ENCODE measurements at places on chromosomes 7 and 10.

DNA sequence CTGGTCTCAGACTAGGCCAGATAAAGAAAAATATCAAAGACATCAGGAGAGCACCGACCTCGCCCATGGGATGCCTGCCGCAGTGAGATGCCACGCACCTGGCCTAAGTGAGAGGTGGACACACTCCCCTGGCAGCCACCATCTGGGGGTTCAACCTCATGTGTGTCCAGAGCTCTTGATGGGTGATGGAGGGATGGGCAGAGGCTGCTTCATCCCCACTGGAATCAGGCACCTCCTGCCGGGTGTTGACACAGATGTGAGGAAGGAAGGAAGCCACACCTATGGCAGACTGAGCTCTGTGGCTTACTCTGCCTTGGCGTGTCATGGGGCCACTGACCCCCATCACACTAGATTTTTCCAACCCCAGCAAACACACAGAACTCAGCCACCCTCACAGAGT is 11.4 kb downstream of the ZNF488 start:
- DNase-seq = no peak

GRCh38 chr7:151080067-151080521 is 515 bp downstream of the FASTK start:
- no peak for DNase-seq

- no peak for DNase-seq
Observed at GRCh38 chr10:69319841-69320316, 41.6 kb downstream of the HK1 start.

DNA sequence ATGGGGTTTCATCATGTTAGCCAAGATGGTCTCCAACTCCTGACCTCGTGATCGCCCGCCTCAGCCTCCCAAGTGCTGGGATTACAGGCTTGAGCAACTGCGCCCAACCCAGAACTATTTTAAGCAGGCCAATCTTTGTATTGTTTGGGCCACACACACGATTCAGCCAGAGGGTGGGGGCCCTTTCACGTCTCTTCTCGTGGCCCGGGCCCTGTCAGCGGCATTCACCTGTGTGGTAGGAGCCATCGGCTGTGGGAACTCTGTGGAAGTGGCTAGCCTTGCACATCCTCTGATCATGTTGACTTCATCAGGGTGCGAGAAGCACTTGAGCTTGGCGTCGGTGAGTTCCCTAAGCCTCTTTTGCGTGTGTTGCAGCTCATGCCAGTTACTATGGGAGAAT is 16.9 kb downstream of the SUN1 start:
- DNase-seq = no peak

GRCh38 chr7:143210541-143210940 is 11.3 kb upstream of the TAS2R40 start:
- no peak for DNase-seq

GRCh38 chr10:126499744-126500143 is 111.5 kb upstream of the ADAM12 start:
- DNase-seq = no peak

- no peak for DNase-seq
Observed at GRCh38 chr10:85649461-85649860, 717.1 kb downstream of the GRID1 start.

GRCh38 chr7:83178066-83178465 is 15.4 kb upstream of the PCLO start:
- DNase-seq = no peak

DNA sequence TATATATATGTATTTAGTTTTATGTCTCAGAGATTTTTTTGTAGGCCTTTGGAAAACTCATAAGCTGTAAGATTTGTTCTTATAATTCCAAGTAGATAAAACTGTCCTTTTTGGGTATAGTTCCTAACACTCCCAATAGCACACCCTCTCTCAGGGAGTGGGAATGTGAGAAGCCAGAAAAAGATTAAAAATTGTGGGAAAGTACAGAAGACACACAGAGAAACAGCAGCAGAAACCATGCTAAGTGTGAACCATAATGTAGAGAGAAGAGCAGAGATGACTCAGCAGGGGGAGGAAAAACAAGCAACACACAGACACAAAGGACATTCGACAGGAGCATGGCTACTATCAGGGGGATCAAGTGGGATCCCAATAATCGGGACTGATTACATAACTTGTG is 401.6 kb downstream of the MAGI2 start:
- DNase-seq = no peak

- DNase-seq = no peak
Observed at GRCh38 chr10:9009505-9009904, 955.0 kb downstream of the GATA3 start.

DNA sequence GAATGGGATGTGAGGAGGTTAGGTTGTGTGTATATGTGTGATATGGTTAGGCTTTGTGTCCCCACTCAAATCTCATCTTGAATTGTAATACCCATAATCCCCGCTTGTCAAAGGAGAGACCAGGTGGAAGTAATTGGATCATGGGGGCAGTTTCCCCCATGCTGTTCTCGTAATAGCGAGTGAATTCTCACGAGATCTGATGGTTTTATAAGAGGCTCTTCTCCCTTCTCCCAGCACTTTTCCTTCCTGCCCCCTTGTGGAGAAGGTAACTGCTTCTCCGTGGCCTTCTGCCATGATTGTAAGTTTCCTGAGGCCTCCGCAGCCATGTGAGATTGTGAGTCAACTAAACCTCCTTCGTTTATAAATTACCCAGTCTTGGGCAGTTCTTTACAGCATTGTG is 47.3 kb downstream of the NPVF start:
- no peak for DNase-seq

GRCh38 chr10:12042409-12042796 is 206 bp downstream of the UPF2 start:
- no peak for DNase-seq

GRCh38 chr7:29331163-29331562 is 136.6 kb downstream of the CHN2 start:
- no peak for DNase-seq

GRCh38 chr10:114931072-114931679 is 6.8 kb upstream of the TRUB1 start:
- no peak for DNase-seq

- DNase-seq = no peak
Observed at GRCh38 chr7:149147072-149147751, at the start of gene ZNF398. ZNF398 (plus strand) TSS chr7:149147453; CDS start chr7:149147743, 290 bp downstream.

DNA sequence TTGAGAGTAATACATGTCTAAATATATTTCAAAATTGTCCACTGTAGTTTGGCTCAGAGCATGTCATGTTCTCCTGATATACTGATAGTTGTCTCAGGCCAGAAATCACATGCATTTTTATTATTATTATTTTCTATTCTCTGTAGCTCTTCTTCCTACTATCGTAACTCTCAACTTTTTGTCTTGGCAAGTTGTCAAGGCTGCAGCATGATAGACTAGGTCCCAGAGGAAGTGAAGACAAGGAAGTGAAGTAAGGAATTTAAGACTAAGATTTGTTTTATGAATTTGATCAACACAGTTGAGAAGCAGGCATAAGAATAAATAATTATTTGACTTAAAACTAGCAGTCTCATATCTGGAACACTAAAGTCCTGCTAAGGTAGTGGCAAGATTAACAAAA is 369.5 kb downstream of the ABCA13 start:
- DNase-seq = no peak

DNA sequence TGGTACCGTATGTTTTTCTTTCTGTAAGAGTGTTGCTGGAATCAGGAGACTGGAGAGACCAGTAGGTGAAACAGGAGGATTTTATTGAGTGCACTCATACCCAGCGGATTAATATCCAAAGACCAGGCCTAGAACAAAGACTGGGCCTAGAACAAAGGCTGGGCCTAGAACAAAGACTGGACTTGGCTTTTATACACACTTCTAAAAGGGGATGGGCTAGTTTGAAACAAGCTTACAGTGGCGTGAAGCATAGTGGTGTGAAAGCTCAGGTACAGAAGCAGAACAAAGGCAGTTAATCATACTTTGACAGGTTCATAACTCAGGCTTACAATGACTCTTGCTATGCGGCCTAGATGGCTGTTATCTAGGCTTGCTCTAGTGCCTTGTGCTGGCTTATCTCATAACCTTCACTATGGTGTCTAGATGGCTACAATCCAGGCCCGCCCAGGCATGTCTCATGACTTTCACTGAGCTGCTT is 67.7 kb downstream of the TRIM24 start:
- no peak for DNase-seq

DNA sequence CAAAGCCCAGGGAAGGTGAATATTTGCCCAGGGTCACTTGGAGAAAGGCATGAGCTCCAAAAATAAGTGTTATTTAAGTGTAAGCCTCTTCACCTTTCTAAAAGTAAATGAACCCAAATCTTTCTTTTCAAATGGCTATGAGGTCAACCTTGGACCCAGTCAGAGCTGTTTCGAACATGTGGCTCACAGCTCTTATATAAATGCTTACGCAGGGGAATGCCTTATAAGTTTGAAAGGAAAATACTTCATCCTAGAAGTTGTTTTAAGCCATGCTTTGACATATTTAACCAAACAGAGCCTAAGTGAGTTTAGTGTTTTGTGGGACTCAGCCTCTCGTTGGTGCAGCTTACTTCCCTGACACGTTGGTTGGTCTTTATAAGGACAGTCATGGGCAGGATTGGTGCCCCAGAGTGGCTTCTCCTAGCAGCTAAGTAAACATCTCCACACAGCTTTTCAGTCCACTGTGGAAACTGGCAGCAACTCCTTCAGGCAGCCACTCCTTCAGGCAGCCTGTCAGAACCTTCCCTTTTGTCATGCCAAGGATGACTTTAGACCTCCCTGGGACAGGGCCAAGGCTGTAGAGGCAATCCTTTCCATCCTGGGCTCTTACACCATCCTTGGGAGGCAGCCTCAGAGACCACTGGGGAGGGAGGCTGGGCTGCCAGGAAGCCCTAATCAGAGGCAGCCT is 43.6 kb downstream of the MINDY4 start:
- DNase-seq = no peak

DNA sequence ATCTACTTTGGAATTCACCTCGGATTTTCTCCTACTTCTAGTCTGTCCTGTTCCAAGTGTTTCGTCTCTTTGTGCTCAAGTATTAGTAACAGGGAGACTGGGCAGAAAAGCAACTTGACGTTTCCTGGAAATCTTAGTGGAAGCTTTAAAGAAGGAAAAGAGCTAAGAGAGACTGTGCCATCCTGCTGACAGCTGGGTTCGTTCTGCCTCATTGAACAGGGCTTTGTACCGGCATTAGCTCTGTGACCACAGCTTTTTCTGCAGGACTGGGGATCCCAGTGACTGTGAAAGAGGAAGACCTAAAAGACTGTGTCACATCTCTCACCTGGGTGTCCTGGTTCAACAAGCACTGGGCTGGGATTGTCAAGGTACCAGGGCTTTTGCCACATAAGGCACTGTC is 70.8 kb upstream of the CDCA7L start:
- DNase-seq = no peak

GRCh38 chr10:89280508-89280907 is 21.3 kb upstream of the IFIT2 start:
- no peak for DNase-seq

DNA sequence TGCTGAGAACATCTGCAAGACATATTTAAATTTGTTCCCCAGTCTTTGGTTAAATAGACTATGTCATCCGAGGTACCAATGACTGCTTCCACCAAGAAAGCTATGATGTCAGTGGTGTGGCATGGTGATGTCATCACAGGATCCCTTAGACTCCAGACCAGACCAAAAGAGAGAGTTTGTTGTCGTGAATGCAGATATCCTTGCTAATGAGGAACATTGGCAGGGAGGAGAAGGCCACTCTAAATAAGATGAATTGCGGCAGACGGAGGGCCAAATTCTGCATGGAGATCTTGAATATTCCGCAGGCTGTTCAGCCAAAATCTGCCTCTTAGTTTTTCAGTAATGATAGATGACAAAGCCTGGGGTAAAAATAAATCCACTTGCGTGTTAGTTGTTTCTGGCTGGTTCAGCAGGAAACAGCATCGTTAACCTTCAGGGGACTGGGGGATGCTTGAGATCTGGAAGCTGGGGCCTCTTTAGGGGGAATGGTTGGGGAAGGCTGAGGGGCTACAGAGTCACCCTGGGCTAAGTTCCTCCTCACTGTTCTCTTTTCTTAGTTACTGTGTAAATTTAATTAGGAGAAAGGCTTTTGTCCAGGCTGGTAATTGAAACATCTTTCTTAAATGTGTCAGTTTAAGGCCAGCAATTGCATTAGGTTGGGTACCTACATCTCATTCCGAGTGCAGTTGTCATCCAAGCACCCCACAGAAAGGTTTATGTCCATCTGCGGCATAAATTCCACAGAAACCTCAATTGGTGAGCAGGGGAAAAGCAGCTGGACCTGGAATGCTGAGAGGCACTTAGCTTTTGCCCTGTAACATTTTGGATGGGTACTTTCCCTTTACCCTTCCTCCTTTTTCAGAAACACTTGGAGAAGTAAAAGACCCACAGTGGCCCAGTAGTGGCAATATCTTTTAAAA is 11.6 kb upstream of the CAMK1D start:
- no peak for DNase-seq

DNA sequence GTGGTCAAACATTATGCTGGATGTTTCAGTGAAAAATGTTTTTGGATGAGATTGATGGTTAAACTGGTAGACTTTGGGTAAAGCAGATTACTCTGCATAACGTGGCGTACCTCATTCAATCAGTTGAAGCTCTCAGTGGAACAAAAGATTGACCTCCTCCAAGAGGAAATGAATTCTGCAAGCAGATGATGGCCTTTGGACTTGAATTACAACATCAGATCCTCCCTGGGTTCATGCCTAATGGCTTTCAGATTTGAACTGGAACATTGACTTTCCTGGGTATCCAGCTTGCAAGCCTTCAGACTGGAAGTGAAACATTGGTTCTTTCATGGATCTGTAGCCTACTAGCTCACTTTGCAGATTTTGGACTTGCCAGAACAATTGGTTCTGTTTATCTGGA is 169.3 kb upstream of the MALRD1 start:
- no peak for DNase-seq

- no peak for DNase-seq
Observed at GRCh38 chr10:95315509-95315908, 24.7 kb upstream of the PDLIM1 start.

GRCh38 chr7:47389923-47390630 is 191.8 kb downstream of the TNS3 start:
- DNase-seq = no peak

DNA sequence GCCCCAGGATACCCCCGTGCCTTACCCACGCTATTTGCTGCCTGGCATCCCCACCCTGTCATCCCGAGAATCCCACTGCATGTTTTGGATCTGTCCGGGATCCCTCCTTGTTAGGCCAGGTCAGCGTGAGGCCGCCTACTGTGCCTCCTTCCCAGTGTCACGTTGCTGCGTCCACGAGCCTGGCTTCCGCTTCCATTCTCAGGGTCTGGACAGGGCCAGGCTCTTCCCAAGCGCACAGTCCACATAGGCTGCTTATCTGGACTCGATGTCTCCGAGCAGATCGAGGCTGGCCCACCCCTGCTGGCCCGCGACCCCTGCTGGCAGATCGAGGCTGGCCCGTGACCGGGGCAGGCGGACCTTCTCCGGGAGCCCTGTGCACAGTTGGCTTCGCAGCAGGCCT is 27.1 kb downstream of the FOXK1 start:
- no peak for DNase-seq

GRCh38 chr7:82429408-82429807 is 14.2 kb downstream of the CACNA2D1 start:
- no peak for DNase-seq

GRCh38 chr10:122992031-122992585 is 11.9 kb downstream of the PSTK start:
- DNase-seq = no peak

Data from NCI-H2081 treated with DMSO at 0.1 percent for 48 hours (cell line).